Renal cortical epithelial cell (primary cell): ENCODE measurements at places on chromosomes 13 and 19. TPM values are rescaled to one million over a fixed set of nuclear protein-coding genes. Genes with fewer than 3 reads are reported as not detected.

DNA sequence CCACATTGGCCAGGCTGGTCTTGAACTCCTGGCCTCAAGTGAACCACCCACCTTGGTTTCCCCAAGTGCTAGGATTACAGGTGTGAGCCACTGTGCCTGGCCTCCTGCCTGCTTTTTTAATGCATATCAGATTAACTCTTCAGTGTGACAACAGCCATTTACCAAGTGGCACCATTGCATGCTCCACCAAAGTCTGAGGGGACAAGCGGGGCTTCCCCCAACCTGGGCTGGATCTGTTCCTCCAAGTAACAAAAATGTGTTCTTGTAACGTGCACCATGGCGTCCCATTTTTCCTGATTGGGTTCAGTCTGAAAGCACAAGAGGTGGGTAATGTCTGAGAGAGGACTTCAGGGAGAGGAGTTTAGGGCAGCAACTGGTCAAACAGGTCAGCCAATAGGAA, 77.8 kb downstream of the TEX29 start:
- DNase-seq: no peak

DNA sequence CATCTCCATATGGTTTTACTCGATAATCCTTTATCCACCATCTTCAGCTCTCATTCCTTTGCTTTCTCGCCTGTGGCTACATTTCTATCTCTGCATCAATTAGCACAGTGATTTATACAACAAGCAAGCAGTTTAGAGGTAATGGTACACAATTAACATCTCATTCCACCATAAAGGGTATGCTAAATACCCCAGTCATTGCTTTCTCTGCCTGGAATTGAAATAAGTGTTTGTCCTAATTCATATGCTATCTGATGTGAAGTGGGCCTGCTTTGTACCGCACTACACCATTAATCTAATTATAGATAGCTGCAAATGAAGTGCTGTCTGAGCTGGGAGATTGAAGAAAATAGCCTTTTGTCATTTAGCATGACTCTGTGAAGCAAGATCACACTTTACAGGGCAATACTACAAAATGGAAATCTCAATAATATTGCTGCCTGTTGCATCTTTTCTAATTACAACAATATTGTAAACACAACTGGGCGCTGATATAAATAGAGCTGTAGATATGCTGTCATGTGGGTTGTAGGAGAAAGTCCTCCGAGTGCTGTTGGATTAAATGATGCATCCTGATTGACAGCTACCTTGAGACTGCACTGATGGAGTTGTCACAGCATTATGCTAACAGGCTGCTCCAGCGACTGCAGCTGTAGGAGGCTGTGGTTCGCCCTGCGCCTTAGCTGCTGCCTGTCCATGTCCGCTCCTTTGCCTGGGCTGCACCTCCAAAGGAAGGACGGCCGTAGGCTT, 78.2 kb downstream of the GGACT start:
- no peak for DNase-seq

- DNase-seq: no peak
These were observed 38.2 kb upstream of the KPNA3 start for GRCh38 chr13:49830721-49831120.

DNA sequence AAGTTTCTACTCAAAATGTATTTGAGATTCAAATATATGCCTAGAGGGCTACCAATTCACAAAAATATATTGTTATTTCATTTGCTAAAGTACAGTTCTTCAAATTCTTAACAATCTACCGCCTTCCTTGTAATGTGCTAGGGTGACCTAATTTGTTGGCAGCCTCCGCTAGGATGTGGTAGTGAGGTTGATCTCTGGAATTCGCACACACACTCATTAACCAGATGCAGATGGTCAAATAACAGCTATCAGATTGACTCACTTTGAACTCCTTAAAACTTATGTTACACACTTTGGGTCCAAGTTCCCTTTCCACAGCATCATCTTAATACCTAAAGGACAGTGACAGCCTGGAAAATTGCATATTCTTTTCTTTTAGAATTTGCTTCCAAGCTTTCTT, 367.3 kb downstream of the DCT start:
- DNase-seq: peak; percentile 95

DNA sequence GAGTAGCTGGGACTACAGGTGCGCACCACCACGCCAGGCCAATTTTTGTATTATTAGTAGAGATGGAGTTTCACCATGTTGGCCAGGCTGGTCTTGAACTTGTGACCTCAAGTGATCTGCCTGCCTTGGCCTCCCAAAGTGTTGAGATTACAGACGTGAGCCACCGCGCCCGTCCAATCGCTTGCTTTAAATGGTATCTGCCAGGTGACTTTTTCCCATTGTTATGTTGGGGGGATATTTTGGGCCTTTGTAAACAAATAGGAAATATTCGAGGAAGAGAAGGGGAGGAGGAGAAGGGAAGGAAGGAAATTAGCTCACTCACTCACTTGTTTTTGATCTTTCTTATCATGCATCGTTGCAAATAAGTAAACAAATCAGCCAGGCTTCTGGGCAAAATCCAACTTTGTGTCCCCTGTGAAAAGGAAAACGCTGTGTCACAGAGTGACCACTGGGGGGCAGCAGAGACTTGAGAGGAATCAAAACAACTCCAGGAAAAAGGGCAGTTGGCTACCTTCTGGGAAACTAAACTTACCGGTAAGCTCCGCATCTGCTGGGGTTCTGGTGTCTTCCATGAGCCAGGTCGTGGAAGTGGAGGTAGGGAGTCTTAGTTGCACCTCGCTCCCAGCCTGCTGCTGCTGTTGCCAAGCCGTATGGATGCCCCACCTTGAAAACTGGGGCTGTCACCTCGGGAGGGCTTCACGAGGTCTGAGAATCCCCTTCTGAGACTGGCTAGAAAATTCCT, 9.3 kb upstream of the RANBP3 start:
- DNase-seq: peak; percentile 85

DNA sequence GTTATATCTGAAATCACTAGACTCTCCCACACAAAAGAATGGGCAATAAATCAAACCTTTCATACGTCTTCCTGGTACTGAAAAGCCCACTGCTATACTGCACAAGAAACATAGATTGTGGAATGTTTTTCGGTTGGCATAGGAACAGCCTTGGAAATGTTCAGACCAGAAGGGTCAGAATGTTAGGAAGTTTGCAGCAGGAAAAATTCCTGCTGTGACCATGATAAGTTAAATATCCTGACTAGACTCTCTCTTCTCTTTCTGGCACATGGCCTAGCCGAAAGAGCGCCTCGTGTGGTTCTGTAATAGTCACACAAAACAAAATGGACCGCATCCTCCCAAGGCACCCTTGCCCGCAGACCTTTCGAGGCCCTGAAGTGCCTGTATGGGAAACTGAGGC, 427.2 kb downstream of the COG6 start:
- DNase-seq: peak; percentile 58

GRCh38 chr19:18494267-18494607, 27.6 kb downstream of the ELL start:
- no peak for DNase-seq

The SGCG gene
- total RNA-seq: 0.10 TPM in 1 of 2 replicates, not detected in the other

The CAB39L gene
- 10.2 and 12.2 TPM in 2 replicates for total RNA-seq

The SHANK1 gene
- 0.17 and 0.65 TPM in 2 replicates for total RNA-seq
